ENCODE measurements at places on chromosomes 7 and 10.

GRCh38 chr10:76393875-76394706, 962.7 kb downstream of the LRMDA start:
- DNase-seq = no peak

DNA sequence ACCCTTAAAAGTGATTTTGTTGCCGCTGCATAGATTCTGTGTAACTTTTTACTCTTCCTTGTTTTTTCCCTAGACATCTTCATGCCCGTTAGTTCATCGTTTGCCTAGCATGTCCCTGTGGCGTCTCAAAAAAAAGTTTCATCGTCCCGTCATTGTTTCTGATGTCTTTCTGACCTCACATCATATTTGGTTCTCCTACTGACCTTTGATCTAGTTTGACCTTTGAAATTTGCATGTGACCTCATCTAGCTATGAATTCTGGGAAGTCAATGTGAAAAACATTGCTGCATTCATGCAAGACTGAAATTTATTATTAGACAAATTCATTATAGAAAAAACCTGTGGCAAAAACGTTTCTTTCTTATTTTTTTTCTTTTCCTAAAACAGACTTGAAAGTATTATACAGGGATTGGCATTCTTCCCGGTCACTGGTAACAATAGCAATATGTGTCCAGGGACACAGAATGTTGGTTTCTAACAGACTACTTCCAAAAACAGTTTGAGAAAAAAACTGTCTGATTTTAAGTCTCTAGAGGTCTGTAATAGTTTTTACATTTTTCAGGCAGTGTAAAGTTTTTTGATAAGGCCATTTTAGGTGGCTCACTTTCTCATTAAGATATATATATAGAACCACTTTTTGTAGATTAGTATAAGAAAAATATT, 280.9 kb downstream of the USP6NL start:
- no peak for DNase-seq

GRCh38 chr10:101769541-101770180, 6.3 kb downstream of the FGF8 start:
- no peak for DNase-seq

GRCh38 chr7:108045154-108045553, 42.2 kb upstream of the LAMB1 start:
- DNase-seq = no peak

DNA sequence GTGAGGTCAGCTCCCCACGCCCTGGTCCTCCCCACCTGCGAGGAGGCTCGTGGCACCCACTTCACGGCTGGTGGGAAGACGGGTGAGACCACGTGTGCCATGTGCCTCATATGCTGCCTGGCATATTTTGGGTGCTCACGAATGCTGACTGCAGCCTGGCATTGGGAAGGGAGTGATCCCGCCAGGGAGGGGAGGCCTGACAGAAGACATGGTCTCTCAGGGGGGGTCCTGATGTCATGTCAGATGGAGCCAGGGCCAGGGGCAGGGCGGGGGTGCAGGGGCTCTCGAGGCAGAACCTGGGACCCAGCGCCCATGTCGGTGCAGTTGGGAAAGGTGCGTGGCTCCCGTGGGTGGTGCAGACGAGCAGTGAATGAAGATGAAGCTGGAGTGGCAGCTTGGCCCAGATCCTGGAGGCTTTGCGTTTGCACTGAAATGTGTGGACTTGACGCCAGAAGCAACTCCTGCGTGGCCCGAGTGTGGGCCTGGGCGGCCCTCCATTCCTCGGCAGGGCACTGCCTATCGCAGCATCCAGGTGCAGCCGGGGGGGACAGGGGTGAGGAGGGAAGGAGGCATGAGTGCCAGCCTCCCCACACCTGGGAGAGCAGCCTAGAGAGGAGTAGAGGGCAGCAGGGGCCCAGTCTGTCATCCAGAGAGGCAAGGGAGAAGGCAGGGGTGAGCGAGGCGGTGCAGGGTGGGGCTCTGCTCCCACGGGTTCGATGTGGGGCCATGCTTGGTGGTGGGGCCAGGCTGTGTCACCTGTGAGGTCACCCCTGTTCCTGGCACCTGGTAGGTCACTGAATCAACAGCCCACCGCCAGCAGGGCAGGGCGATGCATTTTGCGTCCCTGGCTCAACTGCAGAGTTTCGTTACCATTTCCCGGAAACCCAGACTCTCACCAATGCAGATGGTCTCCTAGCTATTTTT, 385.6 kb downstream of the DNAJB6 start:
- no peak for DNase-seq

DNA sequence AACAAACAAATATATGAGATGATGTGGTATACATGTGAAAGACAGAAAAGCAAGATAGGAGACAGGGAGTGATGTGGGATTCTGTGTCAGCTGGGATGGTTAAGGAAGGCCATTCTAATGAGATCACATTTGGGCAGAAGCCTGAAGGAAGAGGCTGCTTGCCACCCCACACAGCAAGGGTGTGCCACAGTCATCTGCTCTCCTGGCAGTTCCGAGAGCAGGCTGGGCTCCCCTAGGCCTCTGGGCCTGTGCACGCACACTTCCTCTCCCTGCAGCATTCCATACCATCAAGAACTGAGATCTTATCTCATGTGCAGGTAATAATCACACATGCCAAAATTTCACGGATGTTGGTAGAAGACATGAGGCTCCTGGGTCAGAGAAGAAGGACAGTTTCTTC, 43.1 kb downstream of the SYPL1 start:
- no peak for DNase-seq

DNA sequence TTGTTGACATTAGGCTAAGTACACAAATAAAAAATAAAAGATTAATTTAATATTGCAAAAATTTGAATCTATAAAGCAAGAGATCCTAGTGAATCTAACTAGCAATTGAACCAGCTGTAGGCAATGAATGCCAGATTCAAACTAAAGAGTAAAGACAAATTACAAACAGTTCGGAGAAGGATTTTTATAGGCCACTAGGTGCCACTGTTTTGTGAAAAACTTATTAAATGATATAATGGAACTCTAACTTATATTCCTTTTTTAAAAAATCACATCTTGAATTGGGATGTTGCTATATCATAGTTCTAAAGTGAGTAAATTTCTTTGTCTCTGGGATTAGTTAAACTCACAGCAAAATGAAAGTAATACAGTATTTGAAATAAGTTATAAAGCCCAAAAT, 39.1 kb upstream of the GNAI1 start:
- DNase-seq = no peak

DNA sequence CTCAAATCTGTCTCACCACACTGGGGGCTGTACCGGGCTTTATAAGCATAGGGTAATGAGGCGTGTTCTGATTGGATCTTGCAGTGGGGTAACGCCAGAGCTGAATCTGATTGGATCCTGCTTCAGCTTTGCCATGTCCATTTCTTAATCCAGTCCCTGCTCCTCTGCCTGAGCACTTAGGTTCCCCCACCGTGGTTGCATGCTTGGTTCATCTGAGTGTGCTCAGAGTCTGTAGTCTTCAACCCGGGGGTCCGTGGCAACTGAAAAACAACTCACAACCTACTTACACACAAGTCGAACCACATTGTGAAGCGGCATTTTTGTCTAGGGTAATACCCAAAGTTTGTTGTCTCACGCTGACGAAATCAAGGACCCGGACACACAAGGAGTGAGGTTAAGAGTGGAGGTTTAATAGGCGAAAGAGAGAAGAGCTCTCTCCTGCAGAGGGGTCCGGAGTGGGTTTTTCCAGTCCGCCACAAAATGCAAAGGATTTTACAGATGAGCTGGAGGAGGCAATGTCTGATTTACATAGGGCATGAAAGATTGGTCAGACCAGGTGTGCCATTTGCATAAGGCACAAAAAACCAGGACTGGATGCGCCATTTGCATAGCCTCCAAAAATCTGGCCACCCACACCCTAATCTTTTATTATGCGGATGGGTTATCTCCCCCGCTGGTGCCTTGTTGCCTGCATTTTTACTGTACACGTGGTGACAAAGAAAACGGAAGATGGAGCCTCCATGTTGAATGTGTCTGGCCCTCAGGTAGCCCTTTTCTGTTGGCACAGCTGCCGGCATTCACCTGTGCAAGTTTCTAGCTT, 641.8 kb upstream of the FOXK1 start:
- no peak for DNase-seq

DNA sequence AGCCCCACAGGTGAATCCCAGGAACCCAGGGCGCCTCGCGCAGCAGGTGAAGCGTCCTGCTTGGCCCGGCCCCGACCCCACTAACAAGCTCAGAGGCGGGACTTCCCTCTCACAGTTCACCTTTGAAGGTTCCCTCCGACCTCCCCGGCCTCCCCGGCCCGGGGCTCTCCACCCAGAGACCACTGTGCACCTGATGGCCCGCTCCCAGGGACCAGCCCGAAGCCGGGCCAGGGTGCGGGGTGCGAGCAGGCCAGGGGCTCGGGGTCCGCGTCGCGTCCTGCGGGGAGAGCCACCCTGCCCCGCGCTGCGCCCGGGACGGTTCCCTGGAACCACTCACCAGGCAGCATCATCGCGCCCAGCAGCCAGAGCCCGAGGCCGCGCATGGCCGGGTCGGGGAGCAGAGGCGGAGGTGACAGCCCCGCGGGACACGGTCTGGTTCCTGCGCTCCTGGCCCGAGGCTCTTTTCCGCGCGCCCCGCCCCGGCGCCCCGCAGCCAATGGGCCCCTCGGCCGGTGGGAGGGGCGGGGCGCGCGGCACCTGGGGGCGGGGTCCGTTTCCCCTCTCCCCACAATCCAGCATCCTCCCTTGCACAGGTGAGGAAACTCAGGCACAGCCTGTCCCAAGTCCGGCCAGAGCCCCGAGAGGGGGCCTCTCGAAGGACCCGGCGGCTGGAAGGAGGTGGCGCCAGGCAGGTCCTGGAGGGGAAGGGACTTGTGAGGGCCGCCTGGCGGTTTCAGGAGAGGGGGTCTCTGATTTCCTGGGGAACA, at the start of gene ADAM8:
Gene ADAM8 (minus strand): TSS at position 434 of the 767 bp plus-strand sequence. CDS start 51 bp downstream, at position 383.
- DNase-seq = peak; percentile 61

DNA sequence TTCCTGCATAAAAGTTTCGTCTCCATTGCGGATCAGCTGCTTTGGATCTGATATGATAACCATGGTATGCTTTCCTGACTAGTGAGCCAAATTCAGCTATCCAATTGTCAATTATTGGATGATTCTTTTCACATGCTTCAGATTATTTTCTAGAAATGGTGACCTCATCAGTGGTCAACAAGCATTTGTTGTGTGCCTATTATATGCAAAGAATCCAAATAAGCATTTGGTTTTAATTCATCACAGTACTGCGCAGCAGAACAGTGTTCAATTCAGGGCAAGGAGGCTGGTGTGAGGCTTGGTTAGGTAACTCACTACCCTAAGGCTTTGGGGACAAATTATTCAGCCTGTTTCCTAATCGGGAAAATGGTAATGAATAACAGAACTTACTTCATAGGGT, 200.5 kb downstream of the SKAP2 start:
- DNase-seq = no peak

DNA sequence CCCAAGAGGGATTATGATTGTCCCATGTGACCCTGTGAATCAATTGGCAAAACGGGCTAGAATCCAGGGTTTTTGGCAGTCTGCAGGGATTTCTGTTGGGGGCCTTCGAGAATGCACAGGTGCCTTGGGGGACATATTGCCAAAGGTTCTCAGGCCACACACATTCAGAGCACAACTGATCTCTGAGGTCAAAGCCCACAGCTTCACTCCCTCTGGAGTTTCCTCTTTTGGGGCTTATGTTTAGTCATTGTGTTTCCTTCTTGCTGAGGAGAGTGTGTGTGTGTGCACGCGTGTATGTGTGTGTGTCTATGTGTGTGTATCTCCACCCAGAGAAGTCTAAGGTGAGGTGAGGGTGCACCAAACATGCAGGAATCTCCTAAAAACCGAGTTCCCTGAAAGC, 8.8 kb downstream of the PPIF start:
- DNase-seq = peak; percentile 3

DNA sequence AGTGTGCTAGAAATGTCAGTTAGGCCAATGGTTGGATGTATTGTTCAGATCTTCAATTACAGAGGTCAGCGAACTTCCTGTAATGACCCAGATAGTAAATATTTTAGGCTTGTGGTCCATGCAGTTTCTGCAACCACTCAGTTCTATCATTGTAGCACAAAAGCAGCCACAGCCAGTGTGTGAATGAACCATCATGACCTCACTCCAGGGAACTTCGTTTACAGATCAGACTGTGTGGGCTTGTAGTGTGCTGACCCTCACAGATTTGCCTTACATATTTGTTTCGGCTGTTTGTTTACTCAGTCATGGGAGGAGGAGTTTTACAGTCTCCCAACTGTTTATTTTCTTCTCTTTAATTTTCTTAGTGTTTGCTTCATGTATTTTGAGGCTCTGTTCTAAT, 55.4 kb downstream of the LANCL2 start:
- DNase-seq = no peak

DNA sequence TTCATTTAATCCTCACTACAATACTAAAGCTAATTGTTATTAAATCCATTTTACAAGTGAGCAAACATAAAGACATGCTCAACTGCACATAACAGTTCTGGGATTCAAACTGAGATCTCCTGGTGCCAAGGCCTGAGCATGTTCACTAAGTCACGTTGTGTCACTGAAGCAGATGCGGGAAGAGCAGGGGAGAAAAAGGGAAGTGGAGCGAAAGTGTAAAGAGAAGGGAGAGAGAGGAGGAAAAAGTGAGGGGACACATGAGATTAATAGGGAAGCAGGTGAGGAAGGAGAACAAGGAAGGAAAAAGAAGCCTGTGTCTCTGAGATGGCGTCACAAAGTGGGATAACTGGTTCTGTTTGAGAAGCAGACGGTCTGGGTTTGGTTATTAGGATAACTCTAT, 38.9 kb upstream of the KAT6B start:
- no peak for DNase-seq

DNA sequence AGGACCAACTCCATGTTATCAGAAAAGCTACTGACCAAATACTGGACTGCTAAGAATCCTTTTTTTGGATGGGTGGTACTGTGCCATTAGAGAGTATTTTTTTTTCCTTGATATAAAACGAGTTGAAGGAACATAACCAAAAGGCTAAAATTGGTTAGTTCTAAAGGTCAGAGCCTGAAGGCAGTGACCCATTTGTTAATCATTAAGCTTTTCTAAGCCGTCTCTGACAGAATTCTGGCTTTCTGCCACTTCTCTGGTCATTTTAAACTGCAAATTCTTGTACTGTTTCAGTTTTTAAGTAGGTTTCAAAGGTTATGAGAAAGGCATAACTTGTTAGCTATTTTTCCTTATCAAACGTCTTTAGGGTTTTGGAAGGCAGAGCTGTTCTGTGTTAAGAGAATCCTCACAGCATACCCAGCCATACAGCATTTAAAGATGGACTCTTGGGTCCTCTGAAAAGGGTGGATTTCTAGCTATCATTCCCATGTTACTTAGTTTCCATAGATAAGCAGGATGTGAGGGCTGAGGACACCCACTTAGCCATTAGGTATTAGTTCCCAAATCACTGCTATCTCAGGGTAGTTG, 196.8 kb downstream of the RNLS start:
- no peak for DNase-seq

DNA sequence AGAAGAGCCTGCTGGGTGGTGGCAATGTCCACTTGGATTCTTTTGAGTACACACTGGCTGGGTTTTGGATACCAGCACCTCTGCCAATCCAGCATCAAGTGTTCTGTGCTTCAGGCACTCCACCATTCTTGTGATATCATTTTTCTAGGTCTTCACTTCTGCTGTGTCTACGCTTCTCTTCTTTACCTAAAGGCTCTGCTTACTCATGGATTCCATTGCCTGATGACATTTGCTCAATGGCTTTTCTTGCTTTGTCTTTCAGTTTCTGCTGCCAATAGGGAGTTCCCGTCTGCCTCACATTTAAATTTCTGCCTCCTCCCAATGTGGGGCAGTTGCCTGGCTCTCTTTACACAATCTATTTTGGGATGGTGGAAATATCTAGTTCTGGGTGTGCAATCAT, 12.7 kb upstream of the PAPSS2 start:
- no peak for DNase-seq
